ENCODE measurements at places on chromosomes 3 and 15. TPM values are rescaled to one million over a fixed set of nuclear protein-coding genes. Genes with fewer than 3 reads are reported as not detected.

GRCh38 chr3:133445108-133445507 lies 45.3 kb downstream of the BFSP2 start:
- DNase-seq: no peak

DNA sequence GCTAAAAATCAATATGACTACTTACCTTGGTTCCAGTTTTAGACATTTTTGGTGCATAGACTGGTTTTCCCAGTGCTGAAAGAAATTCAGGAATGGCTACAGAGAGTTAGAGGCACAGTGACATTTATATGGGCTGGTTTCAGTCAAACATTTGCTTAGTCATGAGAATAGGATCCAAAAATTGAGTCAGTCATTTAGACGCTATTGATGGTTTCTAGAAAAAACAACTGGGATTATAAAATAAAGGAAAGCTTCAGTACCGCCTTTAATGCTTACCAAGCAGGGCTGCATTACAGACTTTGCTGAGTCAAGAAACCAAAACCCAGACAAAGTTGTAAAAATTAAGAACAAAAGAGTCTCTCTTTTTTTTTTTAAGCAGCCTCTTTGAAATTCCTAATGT lies at the start of gene CRYGS:
CRYGS (minus strand) TSS at position 100 of the 400 bp plus-strand sequence; CDS start at position 46, 54 bp downstream.
- no peak for DNase-seq

DNA sequence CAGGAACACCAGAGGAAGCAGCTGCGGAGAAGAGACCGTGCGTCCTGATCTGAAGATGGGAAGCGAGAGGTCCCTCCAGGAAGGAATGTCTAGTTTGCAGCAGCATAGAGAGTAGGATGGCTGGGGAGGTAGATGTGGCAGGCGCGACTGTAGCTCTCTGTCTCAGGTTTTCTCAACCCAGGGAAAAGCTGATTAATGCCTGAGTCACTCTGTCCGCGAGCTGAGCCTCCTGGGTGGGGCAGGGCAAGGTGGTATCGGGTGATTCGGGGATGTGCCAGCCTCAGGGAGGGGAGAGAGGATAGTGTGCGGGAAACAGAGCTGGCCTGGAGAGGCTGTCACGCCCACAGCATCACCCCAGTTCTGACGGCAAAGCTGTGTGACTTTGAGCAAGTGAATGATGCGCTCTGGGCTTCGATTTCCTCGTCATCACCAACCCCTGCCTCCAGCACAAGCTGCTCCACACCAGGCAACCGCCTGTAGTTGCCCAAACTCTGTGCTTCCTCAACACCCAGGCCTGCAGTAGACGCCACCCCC lies 28.4 kb downstream of the CPN2 start:
- DNase-seq: no peak

- DNase-seq: no peak
These were observed 174.7 kb downstream of the IGF1R start for GRCh38 chr15:98823012-98823458.

TTC21A gene
- total RNA-seq: 29.3 TPM

FOXL2NB gene
- total RNA-seq: 0.28 TPM
